ENCODE measurements at places on chromosomes 5 and 9. TPM values are rescaled to one million over a fixed set of nuclear protein-coding genes. Genes with fewer than 3 reads are reported as not detected.
A peak's percentile ranks its signal among the peaks of the same experiment; 100 is the strongest.

Gene SPATA6L
- polyA plus RNA-seq = 1.2 TPM

Gene JAKMIP2
- 0.49 TPM for polyA plus RNA-seq

Gene UIMC1
- 36.3 TPM for polyA plus RNA-seq

Gene FAM78A
- polyA plus RNA-seq = 1.9 TPM

- DNase-seq = no peak
These were observed 762 bp downstream of the CACNA1B start for GRCh38 chr9:137878146-137878941.

DNA sequence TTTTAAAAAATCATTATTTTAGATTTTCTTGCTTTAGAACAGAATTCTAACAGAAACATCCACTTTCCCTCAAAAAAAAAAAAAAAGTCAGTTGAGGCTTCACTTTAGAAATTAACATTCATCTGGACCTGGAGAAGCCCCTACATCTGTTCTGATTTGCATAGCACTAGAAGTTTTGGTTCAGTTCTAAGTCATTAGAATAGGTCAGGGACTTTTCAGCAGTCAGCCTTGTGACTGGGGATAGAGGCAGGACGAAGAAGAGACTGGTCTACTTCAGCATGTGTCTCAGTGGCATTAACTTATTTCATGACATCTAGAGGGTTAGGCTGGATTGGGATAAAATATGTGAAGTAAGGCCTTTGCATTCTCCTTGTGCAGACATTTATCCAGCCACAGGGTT is 215.8 kb upstream of the DAB2 start:
- no peak for DNase-seq

DNA sequence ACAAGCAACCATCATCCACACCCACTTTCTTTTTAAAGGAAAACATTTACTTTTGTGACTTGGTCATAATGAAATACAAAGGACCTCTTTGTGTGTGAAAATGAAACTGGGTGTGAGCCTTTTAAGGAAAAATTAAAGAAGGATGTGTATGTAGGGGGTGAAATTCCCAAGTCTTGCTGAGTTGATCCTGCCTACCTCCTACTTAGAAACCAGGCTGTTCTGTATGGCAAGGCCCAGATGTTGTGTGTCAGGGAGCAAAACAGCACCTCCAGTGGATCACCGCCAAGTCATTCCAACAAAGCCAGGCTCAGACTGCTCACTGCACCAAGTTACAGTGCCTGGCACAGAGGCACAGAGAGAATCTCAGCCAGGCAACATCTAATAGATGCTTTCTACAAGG is 198.5 kb upstream of the FBN2 start:
- no peak for DNase-seq

GRCh38 chr5:37721447-37721871 is 118.4 kb downstream of the GDNF start:
- no peak for DNase-seq

Gene AMBP
- polyA plus RNA-seq = 2.4 TPM

Gene DNAJC21
- polyA plus RNA-seq = 38.1 TPM

- no peak for DNase-seq
These were observed 524.2 kb downstream of the SPATA31D1 start for GRCh38 chr9:82512728-82513127.

- DNase-seq = no peak
These were observed 23.9 kb downstream of the PAX5 start for GRCh38 chr9:37010180-37010579.

- DNase-seq = no peak
These were observed 160.7 kb downstream of the GLIS3 start for GRCh38 chr9:4139196-4139595.

GRCh38 chr9:113807173-113808061 is 68.7 kb upstream of the ZNF618 start:
- DNase-seq = peak; percentile 40

DNA sequence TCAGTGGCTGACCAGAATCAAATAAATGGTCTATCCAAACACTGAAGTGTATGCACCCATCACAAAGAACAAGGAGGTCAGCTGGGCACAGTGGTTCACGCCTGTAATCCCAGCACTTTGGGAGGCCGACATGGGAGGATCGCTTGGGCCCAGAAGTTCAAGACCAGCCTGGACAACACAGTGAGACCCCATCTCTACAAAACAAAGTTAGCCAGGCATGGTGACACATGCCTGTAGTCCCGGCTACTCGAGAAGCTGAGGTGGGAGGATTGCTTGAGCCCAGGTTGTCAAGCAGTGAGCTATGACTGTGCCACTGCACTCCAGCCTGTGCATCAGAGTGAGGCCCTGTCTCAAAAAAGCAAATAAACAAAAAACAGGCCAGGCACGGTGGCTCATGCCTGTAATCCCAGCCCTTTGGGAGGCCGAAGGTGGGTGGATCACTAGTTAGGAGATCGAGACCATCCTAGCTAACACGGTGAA is 40.5 kb downstream of the SEMA4D start:
- no peak for DNase-seq

GRCh38 chr5:29402270-29402669 is 1791.2 kb upstream of the CDH6 start:
- no peak for DNase-seq

- no peak for DNase-seq
These were observed 52.5 kb downstream of the CXXC5 start for GRCh38 chr5:139700711-139701055.

GRCh38 chr5:178437386-178438075 is 152.7 kb downstream of the COL23A1 start:
- no peak for DNase-seq

Gene RNF208
- polyA plus RNA-seq = 8.1 TPM

Gene GDA
- polyA plus RNA-seq = 2.1 TPM

- no peak for DNase-seq
These were observed 75.1 kb downstream of the OXCT1 start for GRCh38 chr5:41795125-41795524.

DNA sequence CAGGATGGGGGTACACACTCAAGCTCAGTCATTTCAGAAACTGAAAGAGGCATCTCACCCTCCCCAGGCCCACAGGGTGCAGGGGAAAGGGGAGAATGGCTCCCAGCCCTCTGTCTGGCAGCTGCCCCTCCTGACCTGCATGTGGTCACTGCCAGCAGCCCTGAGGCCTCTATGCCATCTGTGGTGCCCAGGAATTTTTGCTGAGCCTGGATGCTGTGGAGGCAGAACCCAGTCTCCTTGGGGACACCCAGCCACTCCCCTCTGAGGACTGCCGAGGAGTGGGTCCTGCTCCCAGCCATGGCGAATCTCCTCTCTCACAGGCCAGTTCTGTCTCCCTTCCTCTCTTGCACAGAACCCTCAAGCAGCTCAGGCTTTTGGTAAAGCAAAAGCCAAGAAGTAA is 104.0 kb upstream of the ALDH1B1 start:
- no peak for DNase-seq

DNA sequence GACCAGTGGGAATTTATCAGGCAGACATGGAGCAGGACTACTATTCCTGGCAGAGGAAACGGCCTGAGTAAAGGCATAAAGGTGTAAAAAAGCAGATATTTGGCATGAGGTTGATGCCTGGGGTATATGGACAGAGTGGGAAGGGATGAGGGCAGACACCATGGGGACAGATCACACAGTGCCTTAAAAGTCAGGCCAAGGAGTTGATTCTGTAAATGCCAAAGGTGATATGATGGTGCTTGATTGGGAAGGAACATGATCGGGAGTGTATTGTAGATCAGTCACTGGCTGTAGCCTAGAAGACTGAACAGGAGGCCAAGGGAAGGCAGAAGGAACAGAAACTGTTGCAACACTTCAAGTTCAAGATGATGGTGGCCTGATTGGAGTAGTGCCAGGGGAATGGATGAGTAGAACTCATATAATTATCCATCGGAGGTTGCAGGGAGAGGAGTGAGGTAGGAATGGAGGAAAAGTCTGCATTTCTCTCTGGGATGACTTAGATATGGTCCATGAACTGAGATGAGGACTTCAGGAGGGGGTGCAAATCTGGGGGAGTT is 594.3 kb upstream of the KLF4 start:
- no peak for DNase-seq

DNA sequence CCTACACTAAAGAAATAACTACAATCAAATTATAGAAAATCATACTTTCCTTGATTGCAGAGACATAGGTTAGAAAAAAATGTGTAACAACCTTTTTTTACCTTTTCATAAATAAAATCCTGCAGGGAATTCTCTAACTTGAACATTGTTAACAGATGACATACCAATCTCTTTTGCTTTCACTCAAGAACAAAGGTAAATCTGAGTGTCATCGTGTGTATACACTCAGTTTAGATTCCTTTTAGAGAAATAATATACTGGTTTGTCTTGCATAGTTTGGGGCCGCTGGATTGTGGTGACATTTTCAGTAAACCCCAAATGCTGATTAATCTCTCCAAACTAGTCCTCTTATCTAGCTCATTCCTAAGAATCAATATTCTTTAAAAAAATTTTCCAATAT is 20.8 kb upstream of the MTAP start:
- no peak for DNase-seq

Gene MYOT
- polyA plus RNA-seq = 7.7 TPM

DNA sequence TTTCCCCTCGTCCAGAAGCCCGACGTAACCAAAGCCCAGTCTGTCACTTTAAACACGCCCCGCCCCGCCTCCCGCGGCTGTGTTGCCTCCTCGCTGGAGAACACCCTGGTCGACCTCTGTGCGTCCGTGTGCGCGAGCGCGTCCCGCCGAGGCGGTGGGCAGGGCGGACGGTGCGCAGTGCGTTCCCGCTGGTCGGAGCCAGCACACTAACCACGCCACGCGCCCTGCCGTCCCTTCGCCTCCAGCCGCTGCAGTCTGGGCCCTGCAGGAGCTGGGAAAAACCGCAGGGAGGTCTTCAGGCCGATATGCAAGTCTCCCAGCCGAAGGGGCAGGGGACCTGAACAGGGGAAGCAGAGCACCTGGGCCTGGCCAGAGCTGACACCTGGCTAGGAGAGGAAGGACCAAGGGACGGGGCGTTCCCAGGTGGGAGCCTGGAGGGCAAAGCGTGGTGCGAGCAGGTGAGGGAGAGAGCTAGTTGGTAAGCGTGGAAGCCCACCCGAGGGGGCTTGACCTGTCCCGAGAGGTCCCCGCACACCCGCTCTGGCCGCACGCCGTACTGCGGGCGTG is 1.3 kb upstream of the PHPT1 start:
- DNase-seq = peak; percentile 25

GRCh38 chr5:78908173-78909061 is 76.7 kb downstream of the ARSB start:
- peak; percentile 69 for DNase-seq

GRCh38 chr5:89065919-89066318 is 182.9 kb upstream of the MEF2C start:
- DNase-seq = no peak

DNA sequence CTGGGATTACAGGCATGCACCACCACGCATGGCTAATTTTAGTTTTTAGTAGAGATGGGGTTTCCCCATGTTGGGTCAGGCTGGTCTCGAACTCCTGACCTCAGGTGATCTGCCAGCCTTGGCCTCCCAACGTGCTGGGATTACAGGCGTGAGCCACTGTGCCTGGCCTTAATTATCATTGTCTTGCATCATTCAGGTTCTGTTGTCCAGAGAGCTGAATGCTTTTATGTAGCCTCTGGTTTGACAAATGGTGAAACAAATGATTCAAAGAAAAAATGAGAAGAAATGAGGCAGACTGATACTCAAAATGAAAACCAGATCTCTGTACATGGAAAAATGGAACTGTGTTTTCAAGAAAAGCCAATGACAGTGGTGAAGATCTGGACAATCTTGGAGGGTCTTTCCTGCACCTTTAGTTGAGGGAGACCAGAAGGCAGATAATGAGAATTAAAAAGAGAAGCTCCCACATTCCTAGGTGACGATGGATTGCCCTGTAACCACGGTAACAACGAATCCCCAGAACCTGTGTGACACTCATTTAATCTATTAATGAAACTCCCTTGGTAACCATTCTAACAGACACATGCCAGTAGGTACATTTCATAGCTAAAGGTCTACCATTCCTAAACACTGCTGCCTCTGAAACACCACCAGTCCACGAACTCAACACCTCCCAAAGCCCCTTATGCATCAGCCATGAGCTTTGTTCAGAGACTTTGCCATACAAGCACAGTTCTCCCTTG is 1.6 kb downstream of the TEX48 start:
- DNase-seq = no peak

Gene OGN
- polyA plus RNA-seq = 19.5 TPM

GRCh38 chr9:94182532-94182931 is 76.6 kb upstream of the ZNF169 start:
- no peak for DNase-seq

GRCh38 chr5:87754009-87754757 is 341.5 kb upstream of the CCNH start:
- DNase-seq = no peak

GRCh38 chr5:177300236-177300880 is 3.2 kb downstream of the RAB24 start:
- peak; percentile 35 for DNase-seq

GRCh38 chr9:29775491-29775890 is 2202.2 kb upstream of the C9orf72 start:
- DNase-seq = no peak

GRCh38 chr5:149413477-149414210 is 34.6 kb upstream of the IL17B start:
- DNase-seq = no peak

All from urinary bladder (tissue), 4 donors.